Stimulated activated CD8-positive, alpha-beta memory T cell treated with anti-CD3 and anti-CD28 coated beads, Interleukin-4, amount 100 ng/mL, for 1 hour (primary cell): ENCODE measurements at places on chromosomes 2 and 18.

- no peak for DNase-seq
These were observed 94.1 kb upstream of the CYP1B1 start for GRCh38 chr2:38170067-38170466.

- no peak for DNase-seq
These were observed 79.9 kb upstream of the NDUFV2 start for GRCh38 chr18:9022397-9023155.

DNA sequence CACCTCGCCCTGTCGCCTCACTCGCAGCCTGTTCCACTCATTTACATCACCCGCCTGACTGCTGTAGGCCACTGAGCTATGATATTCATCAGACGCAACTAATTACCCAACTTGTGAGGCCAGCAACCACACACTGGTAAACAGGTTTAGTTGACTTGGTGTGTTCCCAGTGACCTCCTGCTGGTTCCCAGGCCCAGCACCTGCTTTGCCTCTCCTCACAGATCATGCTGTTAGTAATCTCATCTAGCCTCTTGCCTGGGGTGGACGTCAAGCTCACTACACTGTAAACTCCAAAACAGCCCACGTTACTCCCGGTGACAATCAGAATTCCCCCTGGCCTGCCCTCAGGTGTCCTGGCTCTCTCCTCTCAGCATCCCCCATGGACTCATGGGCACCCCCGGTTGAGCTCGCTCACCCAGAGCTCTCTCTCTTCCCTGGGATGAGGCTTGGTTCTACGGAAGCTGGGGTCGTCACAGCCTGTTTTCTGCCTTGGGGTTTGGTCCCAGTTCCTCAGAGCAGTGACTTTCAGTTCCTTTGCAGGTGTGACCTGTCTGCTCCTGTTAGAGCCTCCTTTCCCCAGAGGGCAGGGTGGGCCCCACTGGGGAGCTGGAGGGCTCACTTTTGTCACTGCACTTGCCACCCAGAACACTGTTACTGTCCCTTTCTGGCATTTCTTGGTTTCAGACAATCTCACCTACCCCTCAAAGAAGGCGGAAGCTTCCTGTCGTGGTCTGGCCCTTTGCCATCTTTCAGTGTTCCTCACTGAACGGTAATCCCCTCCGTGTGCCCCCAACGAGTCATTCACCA lies 40.3 kb downstream of the INPP5D start:
- peak; percentile 49 for DNase-seq

- no peak for DNase-seq
These were observed 46.2 kb upstream of the SMAD7 start for GRCh38 chr18:48996901-48997463.

- no peak for DNase-seq
These were observed at the start of gene TRIM54 for GRCh38 chr2:27281855-27282559. TRIM54 (plus strand) TSS chr2:27282429; CDS start chr2:27282732, 303 bp downstream.

- no peak for DNase-seq
These were observed 46.5 kb downstream of the FARSB start for GRCh38 chr2:222609381-222609780.

DNA sequence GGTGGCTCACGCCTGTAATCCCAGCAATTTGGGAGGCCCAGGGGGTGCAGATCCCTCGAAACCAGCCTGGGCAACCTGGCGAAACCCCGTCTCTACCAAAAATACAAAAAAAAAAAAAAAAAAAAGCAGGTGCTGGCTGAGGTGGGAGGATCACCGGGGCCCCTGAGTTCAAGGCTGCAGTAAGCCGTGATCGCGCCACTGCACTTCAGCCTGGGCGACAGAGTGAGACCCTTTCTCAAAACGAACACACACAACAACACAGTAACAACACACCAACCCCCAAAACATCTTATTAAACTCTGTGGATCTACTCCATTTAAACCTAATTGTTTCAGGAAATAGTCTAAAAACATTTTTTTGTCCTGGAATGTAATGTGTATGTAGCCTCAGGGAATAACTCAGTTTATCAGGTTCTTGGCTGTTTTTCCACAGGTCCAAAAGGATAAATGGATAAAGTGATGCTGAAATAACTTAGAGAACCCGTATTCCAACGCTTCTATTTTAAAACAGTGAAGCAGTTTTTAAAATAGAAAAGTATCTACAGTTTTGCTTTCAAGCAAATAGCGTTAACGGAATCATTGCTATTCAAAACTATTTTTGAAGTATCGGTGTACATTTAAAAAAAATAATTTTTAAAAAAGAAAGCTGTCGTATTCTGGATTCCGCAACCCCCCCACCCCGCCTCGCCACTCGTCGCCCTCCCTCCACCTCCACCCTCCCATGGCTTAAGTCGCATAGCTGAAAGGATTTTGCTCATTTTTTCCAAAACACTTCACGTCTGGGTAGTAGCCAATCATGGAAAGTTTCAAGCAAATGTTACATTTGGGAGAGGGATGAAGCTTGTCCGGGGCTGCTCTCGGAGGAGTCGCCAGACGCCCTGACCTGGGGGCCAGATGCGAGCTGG lies 895 bp upstream of the GLS start:
- DNase-seq, result peak; percentile 27

DNA sequence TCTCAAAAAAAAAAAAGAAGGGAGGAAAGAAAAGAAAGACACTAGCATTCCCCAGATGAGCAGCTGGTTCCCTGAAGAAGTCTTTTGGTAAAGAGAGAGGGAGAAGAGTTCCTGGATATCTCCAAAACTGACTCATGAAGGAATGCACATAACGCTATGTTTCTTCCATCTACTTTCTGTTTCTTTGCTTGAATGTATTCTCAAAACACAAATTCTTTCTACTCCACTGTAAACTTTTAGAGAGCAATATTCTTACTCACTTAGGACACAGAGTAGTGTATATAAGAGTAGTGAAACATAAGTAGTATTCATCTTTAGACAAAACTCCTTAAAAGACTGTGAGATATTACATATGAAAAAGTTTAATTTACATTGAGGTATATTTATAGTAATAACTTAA lies 64.2 kb downstream of the TRIP12 start:
- no peak for DNase-seq

DNA sequence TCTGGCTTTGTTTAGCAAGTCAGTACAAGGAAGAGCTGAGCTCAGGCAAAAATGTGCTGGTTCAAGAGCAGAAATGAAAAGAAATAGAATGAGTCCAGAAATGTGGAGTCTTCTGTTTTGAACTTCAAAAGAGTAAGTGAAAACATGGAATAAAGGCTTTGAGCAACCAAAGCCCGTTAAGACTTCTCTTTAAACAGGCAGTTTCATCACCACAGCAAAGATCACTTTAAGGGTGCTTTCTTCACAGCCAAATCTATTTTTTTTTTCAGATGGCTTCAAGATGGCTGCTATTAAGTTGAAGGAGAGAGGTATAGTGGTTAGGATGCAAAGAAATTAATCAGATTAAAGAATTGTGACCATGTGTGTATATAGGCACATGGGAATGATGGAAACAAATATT lies 2.0 kb upstream of the CHRNA1 start:
- no peak for DNase-seq

DNA sequence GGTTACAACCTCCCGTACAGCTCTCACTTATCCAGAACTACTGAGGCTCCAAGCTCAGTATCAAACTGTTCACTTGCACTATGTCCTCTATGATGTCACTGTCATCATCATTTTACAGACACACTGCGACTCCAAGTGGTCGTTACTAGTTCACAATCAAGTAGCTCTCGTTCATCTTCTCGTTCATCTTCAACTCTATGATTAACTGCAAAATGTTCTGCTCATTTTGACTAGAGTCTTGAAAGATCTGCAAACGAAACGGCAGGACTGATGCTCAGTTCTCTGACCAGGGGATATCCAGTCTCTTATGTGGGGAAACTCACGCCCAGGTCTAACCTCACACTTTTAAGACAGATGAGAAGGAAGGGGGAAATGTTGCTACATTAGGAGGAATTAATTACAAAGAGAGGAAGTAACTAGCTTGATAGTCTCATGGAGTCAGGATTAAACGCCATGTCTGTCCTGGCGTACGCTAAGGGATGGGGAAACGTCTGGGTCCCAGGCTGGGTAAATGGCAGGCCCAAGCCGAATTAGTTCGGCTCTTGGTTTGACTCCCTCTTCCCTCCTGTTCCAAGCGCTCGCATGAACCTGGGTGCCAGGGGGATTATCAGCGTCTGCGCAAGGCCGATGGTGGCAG lies 794 bp upstream of the CHCHD5 start:
- no peak for DNase-seq

DNA sequence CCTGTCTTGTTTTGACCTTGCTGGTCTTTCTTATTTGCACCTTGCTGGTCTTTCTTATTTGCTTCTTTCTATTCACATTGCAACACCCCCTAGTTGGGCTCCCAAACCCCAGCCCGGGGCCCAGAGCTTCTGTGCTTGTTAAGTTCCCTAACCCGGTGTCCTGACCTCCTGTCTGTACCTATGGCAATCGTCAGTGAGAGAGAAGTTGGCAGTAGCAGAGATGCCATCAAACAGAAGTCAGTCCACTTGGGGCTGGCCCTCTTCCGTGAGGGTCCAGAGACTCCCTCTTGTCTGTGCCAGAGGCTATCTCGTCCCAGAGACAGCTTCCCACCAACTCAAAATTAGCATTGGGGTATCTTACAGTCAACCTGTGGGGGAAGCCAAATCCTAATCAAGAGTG lies 55.7 kb downstream of the DPYSL5 start:
- no peak for DNase-seq

DNA sequence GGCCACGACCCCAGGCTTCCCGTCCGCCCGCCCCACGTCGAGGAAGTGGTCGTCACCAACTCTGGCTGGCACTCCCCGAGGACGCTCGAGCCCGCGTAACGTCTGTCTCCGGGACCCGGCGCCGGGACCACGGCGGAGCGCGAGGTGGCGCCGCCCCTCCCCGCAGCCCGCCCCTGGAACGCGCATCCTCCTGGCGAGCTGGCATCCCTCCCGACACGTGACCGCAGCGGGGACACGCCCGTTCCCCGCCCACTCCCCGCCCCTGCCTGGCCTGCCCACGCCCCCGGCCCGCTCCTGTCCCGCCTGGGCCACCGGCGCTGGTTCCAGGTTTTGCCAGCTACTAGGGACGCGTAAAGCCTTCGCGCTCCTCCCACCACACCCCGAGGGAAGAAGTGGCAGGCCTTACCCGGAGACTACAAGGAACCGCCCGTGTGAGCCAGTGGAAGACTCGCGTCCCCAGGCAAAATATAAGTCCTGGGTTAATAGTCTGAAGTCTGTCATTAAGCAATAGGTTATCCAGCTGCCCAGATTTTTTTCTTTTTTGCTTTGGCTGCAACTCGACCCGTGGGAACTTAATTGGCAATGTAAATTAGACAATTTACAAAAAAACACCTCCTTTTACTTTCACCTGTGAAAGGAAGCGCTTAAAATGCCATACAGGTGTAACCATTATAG lies at the start of gene OSBPL1A:
TSS of gene OSBPL1A (minus strand) at position 131 of the 675 bp plus-strand sequence. CDS start 20,291 bp downstream, outside the sequence.
- peak; percentile 43 for DNase-seq

GRCh38 chr18:604771-605170 lies 8.0 kb downstream of the CLUL1 start:
- DNase-seq, result no peak

DNA sequence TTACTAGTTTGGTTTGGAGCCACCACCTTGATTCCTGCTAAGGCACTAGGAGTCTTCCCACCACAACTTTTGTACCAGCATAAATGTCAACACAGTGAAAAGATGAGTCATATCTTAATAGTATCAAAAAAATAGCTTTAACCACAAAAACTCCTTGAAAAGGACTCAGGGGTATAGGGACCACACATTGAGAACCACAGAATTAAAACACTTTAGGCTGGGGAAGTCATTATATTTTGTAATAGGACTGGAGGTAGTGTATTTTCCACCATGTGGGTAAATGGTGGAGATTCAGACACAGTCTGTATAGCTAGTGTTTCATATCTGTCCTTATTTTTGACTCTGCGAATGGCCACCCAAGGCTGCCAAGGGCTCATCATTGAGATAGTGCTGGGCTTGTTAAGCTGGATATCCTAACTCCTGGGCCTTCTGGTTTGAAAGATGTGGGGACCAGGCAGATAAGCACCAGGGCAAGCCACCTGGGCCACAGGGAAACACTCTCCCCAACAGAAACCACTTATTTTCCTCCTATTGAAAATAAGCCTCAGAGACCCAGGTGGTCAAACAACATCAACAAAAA lies 19.1 kb upstream of the FHL2 start:
- DNase-seq, result no peak

GRCh38 chr2:234331566-234331965 lies 165.3 kb downstream of the ARL4C start:
- DNase-seq, result no peak

GRCh38 chr2:46198966-46199365 lies 98.2 kb upstream of the EPAS1 start:
- DNase-seq, result no peak
